Activated naive CD4-positive, alpha-beta T cell treated with anti-CD3 and anti-CD28 coated beads, Interleukin-2, amount 50 U/mL, for 16 hours (primary cell): ENCODE measurements at places on chromosomes 2 and 18.
A peak's percentile ranks its signal among the peaks of the same experiment; 100 is the strongest.

- no peak for DNase-seq
These were observed 482.0 kb upstream of the SALL3 start for GRCh38 chr18:78497641-78498040.

GRCh38 chr18:63869851-63870250 lies 17.7 kb upstream of the SERPINB2 start:
- DNase-seq: no peak

- no peak for DNase-seq
These were observed 286.2 kb downstream of the ZNF516 start for GRCh38 chr18:76208678-76209306.

GRCh38 chr2:98348066-98348561 lies 1.9 kb downstream of the CNGA3 start:
- no peak for DNase-seq

- no peak for DNase-seq
These were observed 118.0 kb downstream of the MREG start for GRCh38 chr2:215895330-215895729.

DNA sequence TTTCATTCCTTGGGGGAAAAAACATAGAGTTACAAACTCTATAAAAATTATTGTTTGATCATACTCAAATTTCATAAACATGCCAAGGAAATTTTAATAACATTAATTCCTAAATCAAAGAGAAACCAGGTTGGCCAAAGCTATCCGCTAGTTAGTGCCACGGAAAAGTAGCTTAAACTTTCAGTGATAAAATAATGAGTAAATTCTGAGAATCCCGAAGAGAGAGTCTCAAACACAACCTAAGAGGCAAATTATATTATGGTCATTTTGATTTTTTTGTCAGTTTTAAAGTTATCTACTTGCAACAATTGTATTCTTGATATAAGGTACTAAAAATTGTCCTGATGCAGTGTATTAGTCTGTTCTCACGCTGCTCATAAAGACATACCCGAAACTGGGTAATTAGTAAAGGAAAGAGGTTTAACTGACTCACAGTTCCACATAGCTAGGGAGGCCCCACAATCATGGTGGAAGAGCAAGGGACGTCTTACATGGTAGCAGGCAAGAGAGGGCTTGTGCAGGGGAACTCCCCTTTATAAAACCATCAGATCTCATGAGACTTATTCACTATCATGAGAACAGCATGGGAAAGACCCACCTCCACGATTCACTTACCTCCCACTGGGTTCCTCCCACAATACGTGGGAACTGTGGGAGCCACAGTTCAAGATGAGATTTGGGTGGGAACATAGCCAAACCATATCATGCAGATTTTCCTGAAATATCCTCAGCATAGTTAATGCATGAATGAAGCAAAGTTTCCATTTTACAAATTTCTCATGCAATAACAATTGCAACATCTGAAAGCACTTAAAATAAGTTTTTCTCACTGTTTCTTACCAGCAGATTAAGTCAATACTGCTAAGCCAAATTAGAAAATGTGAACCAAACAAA lies 205.9 kb upstream of the STK17B start:
- DNase-seq: peak; percentile 25
